ENCODE measurements at places on chromosomes 1 and 21.

DNA sequence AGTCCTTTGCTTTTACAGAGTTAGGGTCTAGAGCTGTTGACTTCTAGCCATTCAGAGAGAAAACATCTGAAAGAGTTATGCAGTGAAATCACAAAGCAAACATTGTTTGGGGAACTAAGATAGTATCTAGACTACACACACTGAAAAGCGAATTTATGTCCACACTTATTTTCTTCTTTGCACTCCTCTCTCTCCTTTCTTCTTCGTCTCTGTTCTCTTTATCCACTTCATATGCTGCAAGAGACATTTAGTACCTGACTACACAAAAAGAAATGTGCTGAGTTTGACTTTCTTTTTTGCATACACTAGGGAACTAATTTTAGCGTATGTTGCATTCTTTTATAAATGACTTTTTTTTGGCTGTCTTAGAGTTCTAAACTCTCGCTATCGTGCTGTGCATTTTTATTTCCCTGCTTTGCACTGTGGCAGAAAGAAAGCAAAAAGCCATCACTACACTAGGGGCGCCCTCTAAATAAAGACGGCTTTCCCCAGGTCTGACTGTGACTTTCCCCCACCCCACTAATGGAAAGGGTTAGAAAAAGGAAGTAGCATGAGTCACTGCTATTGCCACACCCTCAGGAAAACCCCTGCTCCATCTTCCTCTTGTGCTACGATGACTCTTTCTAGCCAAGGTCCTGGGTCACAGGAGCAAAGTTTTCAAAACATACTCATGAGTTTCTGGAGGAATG, 65.7 kb downstream of the MAP3K7CL start:
- DNase-seq = peak; percentile 82

- no peak for DNase-seq
Measured at GRCh38 chr21:39675590-39675989, 62.9 kb downstream of the B3GALT5 start.

GRCh38 chr1:117661027-117661426, 55.2 kb downstream of the TENT5C start:
- DNase-seq = no peak

DNA sequence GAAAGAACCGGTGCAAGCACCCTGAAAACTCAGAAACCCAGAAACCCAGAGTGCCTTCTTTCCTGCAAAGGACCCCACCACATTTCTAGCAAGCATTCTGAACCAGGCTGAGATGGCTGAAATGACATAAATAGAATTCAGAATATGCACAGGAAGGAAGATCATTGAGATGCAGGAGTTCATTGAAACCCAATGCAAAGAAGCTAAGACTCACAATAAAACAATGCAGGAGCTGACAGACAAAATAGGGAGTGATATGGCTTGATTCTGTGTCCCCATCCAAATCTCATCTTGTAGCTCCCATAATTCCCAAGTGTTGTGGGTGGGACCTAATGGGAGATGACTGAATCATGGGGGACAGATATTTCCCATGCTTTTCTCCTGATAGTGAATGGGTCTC, 22.8 kb upstream of the SGIP1 start:
- no peak for DNase-seq

GRCh38 chr1:58869638-58870297, 85.9 kb upstream of the JUN start:
- DNase-seq = no peak

DNA sequence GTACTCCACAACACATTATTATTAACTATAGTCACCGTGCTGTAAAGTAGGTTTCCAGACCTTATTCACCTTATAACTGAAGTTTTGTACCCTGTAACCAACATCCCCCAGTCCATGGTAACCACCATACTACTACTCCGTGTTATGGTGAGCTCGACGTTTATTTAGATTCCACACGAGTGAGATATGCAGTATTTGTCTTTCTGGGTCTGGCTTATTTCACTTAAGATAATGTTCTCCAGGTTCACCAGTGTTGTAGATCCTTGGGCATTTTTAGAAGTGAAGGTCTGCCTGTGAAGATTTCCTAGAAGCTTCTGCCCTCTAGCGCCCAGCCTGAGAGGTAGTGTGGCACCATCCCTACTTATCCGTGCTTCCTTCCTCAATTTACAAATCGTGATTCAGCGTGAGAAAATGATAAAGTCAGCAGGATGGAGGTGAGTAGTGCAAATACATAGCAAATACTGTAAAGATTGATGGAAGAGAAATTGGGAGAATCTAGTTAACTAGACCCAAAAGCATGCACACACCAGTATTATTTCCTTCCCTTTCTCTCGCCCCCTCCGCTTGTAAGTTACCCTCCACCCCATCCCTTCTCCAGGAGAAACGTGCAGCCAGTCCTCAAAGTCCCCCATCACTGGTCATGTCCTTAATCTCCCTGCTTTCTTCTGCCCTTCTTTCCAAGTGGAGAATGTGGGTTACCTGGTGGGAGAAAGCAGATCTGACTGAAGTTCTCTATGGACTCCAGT, 36.0 kb upstream of the DISC1 start:
- DNase-seq = peak; percentile 38

DNA sequence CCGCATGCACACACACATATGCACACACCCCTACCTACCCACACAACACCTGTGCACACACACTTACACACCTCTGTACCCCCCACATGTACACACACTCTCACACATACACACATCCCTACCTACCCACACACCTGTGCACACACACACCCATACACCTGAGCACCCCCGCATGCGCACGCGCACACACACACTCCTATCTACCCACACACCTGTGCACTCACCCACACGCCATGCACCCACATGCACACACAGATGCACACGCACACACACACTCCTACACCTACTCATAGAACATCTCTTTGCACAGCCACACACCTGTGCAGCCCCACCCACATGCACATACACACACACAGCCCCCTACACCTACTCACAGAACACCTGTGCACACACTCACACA, 15.5 kb upstream of the PADI2 start:
- DNase-seq = no peak

DNA sequence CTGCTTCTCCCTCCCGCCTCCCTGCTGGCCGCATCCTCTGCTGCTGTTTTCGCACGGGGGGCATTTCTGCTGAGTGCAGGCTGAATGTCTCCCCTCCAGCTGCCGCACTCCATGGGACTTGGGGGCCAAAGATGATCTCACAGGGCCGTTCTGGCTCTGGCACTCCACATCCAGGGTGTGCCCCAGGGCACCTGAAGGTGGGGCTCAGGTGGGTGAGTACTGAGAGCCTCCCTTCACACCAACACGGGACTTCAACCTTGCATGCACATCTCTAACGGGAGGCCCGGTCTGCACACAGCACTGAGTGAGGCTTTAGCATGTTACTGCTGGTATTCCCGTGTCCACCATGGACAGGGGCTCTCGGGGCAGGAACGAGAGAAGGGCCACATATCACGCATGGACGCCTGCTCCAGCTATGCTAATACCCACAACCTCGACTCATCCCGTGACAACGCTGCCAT, 88.9 kb downstream of the DMRTB1 start:
- DNase-seq = no peak

DNA sequence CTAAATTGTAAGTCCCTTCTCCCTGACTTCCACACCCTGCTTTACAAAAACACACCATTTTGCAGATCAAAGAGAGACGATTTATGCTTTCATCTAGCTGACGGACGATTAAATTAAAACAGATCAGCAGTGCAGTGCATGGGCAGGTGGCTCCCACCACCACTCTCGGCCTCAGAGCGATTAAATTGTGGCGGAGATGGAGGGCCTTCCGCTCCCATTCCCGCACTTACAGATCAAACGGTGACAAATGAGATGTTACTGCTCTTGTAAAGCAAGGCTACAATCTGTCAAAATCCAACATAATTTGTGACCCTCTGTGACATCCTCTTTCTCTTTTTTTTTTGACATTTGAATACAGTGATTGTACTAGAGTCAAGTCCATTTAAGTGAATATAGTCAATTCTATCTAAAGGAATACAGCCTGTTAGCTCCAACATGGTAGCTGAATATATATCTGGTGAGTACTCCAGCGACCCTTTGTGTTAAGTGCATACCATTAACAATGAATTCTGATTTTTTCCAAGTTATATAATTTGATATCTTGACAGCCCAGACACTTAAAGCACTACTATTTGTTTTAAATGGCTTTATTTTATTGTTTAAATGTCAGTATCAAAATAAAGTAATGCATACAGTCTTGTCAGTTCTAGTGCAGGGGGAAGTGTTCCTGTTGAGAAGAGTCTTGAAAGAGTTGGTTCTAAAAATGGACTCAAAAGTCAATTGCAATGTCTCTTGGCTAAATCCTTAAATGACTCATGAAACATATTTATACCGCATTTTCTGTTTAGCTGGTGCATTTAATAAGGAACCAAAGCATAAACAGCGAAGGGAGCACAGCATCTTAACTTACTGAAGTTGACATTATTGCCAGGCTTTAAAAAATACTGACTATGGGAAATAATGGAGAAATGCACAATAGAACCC, 109.0 kb downstream of the ESRRG start:
- no peak for DNase-seq

GRCh38 chr21:39774227-39774626, 29.2 kb downstream of the IGSF5 start:
- DNase-seq = no peak

GRCh38 chr1:932776-933602, 9.3 kb downstream of the SAMD11 start:
- no peak for DNase-seq

- DNase-seq = no peak
Measured at GRCh38 chr1:29208442-29208841, 22.3 kb downstream of the MECR start.

- DNase-seq = no peak
Measured at GRCh38 chr21:28817871-28818270, 174.8 kb downstream of the LTN1 start.

DNA sequence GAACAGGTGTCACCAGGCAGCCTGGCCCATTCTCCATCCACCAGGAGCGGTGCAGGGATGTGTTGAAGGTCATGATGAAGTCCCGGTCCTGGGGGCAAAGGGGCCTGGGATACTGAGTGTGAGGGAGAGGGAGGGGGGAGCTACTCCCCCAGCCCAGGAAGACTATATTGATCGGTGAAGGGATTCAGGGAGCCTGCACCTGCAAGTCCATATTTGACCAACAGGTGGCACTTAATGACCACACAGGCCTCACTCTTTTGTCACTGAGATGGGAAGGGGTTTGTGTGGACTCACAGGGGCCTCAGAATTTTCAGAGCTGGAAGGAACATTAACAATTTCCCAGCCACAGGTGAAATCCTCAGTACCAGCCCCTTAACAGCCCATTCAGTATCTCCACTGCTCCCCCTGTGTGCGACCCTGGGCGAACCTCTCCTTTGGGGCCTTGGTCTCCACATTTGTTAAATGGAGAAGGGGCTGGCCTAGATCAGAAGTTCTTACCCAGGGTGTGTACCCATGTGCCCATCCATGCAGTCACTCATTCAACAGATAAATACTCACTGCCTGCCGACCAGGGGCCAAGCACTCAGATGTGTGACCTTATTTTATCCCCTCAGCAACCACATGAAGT, 55.6 kb downstream of the NKAIN1 start:
- peak; percentile 43 for DNase-seq

DNA sequence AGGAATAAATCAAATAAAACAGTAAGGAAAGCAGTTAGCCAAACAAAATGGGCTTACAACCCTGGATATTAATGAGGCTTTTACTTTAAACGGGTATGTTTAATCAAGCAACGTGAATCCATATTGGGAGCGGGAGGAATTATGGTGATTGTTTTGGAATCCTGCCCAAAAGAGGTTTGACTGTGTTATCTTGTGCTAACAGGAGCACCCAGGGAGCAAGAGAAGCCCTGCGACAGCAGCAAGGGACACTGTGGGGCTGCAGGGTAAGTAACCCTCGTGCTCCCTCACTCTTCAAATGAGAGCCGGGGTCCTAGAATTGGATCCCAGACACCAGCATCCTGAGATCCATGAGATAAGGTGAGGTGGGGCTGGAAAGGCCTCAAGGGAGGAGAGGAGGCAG, 72.6 kb upstream of the PGBD5 start:
- no peak for DNase-seq

GRCh38 chr21:34580181-34580700, 34.7 kb downstream of the RCAN1 start:
- DNase-seq = no peak

DNA sequence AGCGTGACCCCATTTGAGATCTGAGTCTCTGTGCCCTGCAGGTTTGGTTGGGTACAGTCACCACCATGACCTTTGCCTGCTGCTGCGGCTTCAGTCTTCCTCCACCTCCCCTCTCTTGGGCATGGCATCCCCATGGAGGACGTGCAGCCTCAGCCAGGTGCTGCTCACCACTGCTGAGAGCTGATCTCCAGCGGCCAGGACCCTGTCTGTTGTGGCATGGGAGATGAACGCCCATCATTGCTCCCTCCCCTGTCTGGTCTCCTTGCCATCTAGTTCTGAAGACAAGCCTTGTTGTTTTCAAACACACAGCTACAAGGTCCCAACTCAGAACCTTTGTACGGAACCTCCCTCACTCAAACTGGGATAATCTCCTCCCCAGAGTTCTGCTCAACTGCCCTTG, 19.2 kb upstream of the PKP1 start:
- no peak for DNase-seq

DNA sequence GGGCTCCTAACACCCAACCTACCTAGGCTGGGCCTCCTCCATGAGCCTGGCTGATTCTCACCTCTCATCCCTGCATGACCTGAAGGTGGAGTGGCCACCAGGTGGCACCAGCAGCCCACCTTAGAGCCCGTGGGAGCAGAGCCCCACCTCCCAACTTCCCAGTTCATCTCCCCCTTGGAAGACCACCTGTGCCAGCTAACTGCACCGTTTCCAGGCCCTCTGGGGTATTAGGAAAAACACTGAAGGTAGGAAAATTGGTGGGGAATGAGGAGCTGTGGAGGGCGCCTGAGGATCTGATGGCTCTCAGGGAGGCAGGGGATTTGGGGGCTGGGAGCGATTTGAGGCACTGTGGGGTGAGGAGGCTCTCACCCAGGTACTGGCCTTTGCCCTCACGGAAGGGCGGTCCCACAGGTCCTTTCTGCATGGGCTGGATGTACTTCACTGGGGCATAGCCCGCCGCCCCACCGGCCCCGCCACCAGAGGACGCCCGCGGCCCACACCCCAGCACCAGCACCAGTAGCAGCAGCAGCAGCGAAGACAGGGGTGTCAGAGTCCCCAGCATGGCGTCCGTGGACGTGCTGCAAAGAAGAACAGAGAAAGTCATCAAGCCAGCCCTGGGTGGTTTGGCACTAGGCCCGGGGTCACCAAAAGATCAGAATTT, 11.1 kb downstream of the ADPRS start:
- DNase-seq = peak; percentile 90

DNA sequence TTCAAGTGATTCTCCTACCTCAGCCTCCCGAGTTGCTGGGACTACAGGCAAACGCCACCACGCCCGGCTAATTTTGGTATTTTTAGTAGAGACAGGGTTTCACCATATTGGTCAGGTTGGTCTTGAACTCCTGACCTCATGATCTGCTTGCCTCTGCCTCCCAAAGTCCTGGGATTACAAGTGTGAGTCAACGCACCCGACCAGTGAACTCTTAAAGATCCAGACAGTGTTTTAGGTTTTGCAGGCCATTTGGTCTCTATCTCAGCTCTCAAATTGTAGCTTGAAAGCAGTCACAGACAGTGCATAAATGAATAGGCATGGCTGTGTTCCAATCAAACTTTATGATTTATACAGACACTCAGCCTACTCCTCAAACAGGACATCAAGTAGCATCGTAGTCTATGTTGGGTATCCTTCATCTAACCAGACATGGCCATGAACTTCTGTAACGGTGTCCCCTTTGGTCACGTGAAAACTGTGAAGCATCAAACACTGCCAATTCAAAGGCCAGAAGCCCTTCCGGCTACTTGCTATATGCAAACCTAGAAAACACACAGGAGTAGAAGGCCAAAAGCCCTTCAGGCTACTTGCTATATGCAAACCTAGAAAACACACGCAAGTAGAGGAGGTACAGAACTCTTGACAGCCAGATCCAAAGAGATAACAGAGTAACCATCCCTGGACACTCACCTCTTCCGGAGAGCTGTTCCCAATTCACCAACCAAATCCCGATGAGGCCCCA, 3.1 kb downstream of the FUCA1 start:
- DNase-seq = no peak
